WERI-Rb-1 (cell line): ENCODE measurements at places on chromosomes 16 and 17.

DNA sequence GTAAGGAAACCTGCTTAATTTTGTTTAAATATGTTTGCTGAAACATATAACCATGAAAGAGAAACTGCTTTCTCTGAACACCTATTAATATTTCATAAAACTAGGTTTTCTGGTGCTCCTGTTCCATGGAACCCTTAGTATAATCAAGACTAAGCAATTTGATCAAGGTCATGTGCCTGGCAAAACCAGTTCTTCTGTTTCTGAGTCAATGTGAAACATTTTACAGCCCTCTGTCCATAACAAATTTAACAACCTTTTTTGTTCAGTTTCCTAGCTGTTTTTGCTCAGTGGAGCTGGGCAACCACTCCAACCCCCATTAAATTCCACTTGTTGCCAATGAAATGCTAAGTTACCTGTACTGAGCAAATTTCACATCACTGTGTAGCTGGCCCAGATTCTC lies 344.0 kb downstream of the CA10 start:
- no peak for DNase-seq

GRCh38 chr16:78988361-78988969 lies 612.1 kb downstream of the MAF start:
- no peak for DNase-seq

DNA sequence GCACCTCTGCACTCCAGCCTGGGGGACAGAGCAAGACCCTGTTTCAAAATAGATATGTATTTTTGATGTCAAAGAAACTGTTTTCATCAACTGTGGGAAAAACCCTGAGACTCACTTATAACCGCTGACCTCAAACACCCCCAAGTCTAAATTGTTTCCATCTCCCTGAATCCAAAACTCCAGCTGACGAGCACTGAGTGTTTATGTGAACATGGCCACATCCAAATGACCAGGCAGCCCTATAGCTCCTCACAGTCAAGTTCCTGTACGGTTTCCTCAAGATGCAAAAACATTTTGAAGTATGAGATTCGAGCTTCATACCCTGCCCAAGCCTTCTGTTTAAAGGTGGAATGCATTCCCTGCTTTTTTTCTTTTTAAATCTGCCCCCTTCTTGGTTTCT lies 45.3 kb upstream of the ZCCHC14 start:
- no peak for DNase-seq

DNA sequence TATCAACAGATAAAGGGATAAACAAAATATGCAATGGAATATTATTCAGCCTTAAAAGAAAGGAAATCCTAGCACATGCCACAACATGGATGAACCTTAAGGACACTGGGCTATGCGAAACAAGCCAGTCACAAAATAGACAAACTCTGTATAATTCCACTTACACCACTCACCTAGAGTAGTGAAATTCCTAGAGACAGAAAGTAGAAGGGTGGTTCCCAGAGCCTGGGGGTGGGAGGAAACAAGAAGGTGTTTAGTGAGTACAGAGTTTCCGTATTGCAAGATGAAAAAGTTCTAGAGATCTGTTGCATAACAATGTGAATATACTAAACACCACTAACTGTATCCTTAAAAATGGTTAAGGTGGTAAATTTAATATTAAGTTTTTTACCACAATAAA lies 10.0 kb downstream of the SPOP start:
- DNase-seq = no peak

DNA sequence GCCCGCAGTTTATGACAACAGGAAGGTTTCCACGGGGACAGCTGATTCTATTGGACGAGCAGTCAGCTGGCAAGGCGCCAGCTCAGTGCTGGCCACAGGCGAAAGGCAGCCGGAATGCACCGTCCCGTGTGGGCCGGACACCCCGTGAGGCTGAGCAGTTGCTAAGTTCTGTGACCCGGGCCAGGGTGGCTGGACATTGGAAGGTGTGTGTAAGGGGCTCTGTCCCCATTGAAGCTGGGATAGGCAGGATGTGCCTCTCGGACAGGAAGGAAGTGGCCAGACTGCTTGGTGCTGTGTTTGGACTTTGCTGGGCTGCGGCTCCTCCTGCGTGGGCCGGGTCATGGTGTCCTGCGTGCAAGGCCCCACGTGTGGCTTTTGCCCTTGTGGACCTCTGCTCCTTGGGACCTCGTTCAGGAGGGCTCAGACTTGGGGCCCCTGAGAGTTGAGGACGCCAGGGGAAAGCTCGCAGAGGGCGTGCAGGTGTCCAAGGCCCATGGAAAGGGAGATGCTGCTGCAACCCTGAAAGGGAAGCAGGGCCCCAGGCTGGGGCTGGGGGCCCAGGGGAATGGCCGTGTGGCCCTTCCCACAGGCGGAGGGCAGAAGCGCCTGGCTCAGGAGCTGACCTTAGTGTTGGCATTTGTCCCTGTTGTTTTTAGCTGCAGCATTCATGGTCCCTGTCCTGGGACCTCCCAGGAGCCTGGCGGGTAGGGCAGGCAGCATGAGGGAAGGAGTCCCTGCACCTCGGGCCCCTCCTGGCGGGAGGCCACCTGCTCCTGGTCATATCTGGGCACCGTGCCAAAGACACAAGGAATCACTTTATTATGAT lies 10.0 kb downstream of the BAIAP2 start:
- DNase-seq = no peak

GRCh38 chr16:65117811-65118448 lies 3.9 kb downstream of the CDH11 start:
- DNase-seq = peak; percentile 83

- no peak for DNase-seq
Observed at GRCh38 chr16:81765111-81765919, 13.8 kb upstream of the PLCG2 start.

DNA sequence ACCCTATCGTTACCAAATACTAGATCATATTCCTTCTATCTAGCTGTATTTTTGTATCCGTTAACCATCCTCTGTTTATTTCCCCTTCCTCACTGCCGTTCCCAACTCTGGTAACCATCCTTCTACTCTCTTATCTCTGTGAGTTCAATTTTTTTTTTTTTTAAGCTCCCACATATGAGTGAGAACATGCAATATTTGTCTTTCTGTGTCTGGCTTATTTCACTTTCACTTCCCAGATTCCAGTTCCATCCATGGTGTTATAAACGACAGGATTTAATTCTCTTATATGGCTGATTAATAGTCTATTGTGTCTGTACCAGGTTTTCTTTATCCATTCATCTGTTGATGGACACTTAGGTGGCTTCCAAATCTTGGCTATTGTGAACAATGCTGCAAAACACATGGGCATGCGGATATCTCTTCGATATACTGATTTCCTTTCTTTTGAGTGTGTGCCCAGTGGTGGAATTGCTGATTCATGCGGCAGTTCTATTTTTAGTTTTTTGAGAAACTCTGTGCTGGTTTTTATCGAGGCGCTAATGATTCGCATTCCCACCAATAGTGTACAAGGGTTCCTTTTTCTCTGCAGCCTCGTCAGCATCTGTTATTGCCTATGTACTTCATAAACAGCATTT lies 599.6 kb downstream of the TMEM114 start:
- DNase-seq = no peak

DNA sequence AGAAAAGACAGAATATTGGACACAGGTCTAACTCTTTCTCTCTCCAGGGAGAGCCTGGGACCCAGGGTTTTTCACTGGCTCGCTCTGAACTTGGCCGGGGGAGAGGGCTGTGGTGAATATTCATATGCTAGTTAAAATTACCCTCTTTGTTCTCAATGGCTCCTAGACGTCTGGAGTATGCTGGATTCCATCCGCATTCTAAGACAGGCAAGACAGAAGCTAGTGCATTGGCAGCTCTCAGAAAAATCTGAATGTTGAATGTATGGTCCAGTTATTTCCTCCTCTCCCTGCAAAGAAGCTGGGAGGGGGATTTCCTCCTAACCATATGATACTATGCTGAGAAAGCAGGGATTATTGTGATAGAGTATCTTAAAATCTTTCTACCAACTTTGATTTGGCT lies 5.6 kb upstream of the KRT34 start:
- DNase-seq = no peak

GRCh38 chr16:28505489-28506137 lies 1.0 kb downstream of the IL27 start:
- DNase-seq = no peak

DNA sequence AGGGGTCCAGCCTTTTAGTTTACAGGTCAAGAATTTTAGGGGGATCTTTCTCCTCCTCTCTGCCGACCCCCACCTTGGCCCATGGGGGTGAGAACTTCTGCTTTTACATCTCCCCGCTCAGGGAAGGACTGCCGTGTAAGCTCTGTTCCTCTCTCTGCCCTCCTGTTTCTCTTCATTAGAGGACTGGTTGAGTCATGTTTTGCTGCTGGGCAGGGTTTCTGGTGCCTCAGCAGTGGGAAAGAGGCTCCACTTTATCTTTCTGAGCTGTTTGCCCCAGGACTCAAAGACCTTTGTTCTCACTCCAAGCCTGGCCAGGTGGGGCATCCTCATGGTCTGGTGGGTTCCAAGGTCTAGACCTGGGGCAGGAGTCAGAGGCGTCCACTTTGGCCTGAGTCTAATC lies 93.0 kb downstream of the UTP18 start:
- DNase-seq = no peak

- no peak for DNase-seq
Observed at GRCh38 chr17:16301963-16302855, 51.1 kb downstream of the CENPV start.

GRCh38 chr16:12087901-12088421 lies 111.4 kb downstream of the SNX29 start:
- DNase-seq = peak; percentile 70

GRCh38 chr16:26569793-26570192 lies 496.9 kb upstream of the C16orf82 start:
- DNase-seq = peak; percentile 37

- no peak for DNase-seq
Observed at GRCh38 chr16:80583466-80583865, 42.7 kb downstream of the DYNLRB2 start.

DNA sequence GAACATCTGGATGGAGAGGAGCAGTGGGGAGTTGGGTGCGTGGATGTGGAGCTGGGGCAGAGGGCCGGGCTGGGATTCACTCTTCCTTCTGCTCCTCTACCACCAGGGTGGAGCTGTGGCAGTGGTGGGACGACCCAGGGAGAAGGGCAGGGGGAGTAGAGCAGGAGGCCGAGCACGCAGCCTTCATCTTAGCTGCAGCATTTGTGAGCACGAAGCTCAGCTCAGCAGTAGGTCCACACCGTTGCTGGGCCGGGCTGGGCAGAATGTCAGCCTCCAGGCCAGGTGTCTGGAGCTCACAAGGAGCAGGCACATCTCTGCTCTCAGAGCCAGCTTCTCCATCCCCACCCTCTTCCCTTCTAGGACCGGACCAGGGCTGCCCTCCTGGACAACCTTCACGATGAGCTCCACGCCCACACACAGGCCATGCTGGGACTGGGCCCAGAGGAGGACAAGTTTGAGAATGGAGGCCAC lies 55.7 kb downstream of the OR1D5 start:
- DNase-seq = no peak

- no peak for DNase-seq
Observed at GRCh38 chr17:28665994-28666393, 4.0 kb downstream of the SUPT6H start.

- no peak for DNase-seq
Observed at GRCh38 chr17:9790889-9791876, at the start of gene DHRS7C. Gene DHRS7C, minus strand, starts transcription at chr17:9791592. Its CDS starts 308 bp downstream, at chr17:9791284.

DNA sequence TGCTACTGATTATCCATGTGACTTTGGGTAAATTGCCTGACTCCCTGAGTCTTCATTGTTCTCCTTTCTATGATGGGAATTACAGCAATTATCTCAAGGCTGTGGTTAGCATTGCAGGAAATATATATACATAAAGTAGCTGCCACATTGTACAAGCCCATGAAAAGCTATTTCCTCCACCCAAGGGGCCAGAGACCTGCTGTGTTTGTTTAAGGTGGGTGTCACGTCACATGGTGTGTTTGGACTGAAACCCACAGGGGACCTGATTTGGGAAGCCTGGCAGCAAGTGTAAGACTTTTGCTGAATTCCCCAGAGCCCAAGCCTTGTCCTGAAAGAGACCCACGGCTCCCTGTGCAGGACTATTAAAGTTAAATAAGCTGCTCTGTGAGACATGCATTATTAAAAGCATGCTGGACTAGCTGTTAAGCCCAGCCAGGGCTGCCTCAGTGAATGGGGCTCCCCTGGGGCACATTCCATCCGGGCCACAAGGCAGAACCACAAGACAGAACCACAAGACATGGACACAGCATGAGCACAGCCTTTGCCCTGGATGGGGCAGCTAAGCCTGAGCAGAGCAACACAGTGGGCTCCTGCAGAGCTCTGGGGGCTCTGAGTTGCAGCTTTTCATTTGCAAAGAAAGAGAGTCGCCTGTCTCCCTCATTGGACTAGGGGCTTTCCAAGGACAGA lies 148.9 kb downstream of the SPACA3 start:
- no peak for DNase-seq
